ENCODE measurements at places on chromosomes 11 and 22. TPM values are rescaled to one million over a fixed set of nuclear protein-coding genes. Genes with fewer than 3 reads are reported as not detected.

DNA sequence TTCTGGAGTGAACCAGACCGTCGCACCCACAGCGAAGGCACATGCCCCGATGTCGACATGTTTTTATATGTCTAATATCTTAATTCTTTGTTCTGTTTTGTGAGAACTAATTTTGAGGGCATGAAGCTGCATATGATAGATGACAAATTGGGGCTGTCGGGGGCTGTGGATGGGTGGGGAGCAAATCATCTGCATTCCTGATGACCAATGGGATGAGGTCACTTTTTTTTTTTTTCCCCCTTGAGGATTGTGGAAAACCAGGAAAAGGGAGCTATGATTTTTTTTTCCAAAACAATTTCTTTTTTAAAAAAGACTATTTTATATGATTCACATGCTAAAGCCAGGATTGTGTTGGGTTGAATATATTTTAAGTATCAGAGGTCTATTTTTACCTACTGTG is 49.2 kb upstream of the OR4B1 start:
- H3K4me3 ChIP-seq, result no peak overlapping the region
- H3K36me3 ChIP-seq, result peaks cover 47% of the 10 kb centered on the region
- no peaks in the 10 kb centered on the region for H3K27me3 ChIP-seq
- H3K4me1 ChIP-seq, result peaks cover 8% of the 10 kb centered on the region
- no peak for DNase-seq
- H3K27ac ChIP-seq, result no peak overlapping the region

- H3K36me3 ChIP-seq, result no peaks in the 10 kb centered on the region
- H3K27ac ChIP-seq, result peak within 1 kb of the TSS; percentile 72
- no peak for DNase-seq
- H3K27me3 ChIP-seq, result no peaks in the 10 kb centered on the region
Observed at GRCh38 chr11:60455531-60456042, at the start of gene MS4A1. TSS of gene MS4A1 (plus strand) at chr11:60455847. CDS start at chr11:60462375, 6,528 bp downstream.

- no peaks in the 10 kb centered on the region for H3K27me3 ChIP-seq
- DNase-seq, result no peak
- peaks cover 5% of the 10 kb centered on the region for H3K4me1 ChIP-seq
Observed at GRCh38 chr11:57306161-57306876, 18.4 kb downstream of the TNKS1BP1 start.

GRCh38 chr11:23875176-23875850 is 621.5 kb upstream of the LUZP2 start:
- H3K36me3 ChIP-seq, result no peaks in the 10 kb centered on the region
- no peak overlapping the region for H3K4me3 ChIP-seq
- no peak for DNase-seq
- no peak overlapping the region for H3K27ac ChIP-seq
- no peaks in the 10 kb centered on the region for H3K27me3 ChIP-seq

The NXPE4 gene
- total RNA-seq, result not detected

The MRGPRX3 gene
- total RNA-seq, result not detected

The MMP8 gene
- not detected for total RNA-seq

The MOGAT2 gene
- not detected for total RNA-seq
